ENCODE measurements at places on chromosomes 4 and X.

DNA sequence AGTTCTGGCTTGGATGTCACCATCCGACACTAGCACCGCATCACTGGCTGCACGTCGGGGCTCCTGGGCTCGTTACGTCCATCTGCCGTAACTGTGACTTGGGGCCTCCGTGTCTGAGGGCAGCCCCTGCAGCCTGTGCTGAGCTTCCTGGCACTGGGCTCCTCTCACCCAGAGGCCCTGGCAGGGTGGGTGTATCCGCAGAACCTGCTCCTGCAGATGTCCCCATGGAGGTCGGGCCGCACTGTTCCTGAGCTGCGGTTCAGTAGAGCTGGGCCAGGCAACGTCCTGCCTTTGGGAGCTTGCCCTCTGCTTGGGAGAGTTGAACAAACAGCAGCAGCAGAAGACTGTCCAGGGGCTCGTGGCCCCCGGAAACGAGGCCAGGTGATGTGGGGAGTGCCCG is 71.4 kb downstream of the RGS12 start:
- DNase-seq, result no peak

DNA sequence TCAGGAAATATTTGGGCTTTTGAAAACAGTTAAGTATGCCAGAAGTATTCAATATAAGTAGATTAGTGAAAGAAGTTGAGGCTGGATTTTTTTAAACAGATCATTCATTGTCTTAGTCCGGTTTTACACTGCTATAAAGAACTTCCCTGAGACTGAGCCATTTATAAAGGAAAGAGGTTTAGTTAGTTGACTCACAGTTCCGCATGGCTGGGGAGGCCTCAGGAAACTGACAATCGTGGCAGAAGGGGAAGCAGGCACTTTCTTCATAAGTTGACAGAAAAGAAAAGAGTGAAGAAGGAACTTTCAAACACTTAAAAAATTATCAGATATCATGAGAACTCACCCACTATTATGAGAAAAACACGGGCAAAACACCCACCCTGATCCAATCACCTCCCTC is 31.1 kb upstream of the CYLC1 start:
- no peak for DNase-seq

- no peak for DNase-seq
Observed at GRCh38 chr4:189809241-189809735, 131.4 kb upstream of the FRG1 start.

- DNase-seq, result no peak
Observed at GRCh38 chrX:137118136-137118535, 84.3 kb upstream of the GPR101 start.

All from naive B cell (primary cell).